ENCODE measurements at places on chromosomes 5 and 9. TPM values are rescaled to one million over a fixed set of nuclear protein-coding genes. Genes with fewer than 3 reads are reported as not detected.

DNA sequence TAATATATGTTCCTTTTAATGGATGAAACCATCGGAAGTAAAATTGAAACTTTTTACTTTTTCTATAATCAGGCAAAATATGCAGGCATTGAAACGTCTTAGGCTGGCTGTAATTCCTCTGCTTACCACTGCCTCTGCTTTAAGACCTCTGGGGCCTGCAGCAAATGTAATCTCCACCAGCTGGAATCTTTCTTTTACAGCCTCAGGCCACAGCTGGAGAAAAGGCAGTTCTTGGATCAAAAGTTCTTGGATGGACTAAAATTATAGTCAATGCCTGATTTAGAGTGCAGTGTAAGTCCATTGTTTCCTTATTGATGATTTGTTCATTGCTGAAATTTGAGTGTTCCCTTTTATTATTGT, 396.7 kb downstream of the KCTD16 start:
- no peak overlapping the region for H3K27ac ChIP-seq
- H3K27me3 ChIP-seq, result no peaks in the 10 kb centered on the region
- H3K4me1 ChIP-seq, result no peaks in the 10 kb centered on the region
- DNase-seq, result no peak
- no peak overlapping the region for H3K4me3 ChIP-seq

CAVIN4 gene
- polyA plus RNA-seq, result not detected

NIM1K gene
- not detected for polyA plus RNA-seq

DTWD2 gene
- polyA plus RNA-seq, result 3.4 TPM

WNK2 gene
- 19.2 TPM for polyA plus RNA-seq

HTR1A gene
- not detected for polyA plus RNA-seq
